ENCODE measurements at places on chromosomes 4 and X. TPM values are rescaled to one million over a fixed set of nuclear protein-coding genes. Genes with fewer than 3 reads are reported as not detected.

NCAPG gene
- polyA plus RNA-seq = 4.6 TPM

STPG2 gene
- polyA plus RNA-seq = 0.16 TPM

EMCN gene
- 6.0 TPM for polyA plus RNA-seq

PAGE5 gene
- polyA plus RNA-seq = 0.32 TPM

TMEM184C gene
- polyA plus RNA-seq = 8.2 TPM

FHIP1A gene
- polyA plus RNA-seq = 0.62 TPM
